ENCODE measurements at places on chromosomes 12 and 14.

- no peak for DNase-seq
Observed at GRCh38 chr14:96368534-96368933, 5.2 kb downstream of the GSKIP start.

- no peak for DNase-seq
Observed at GRCh38 chr14:95519699-95520098, 3.2 kb upstream of the SYNE3 start.

- no peak for DNase-seq
Observed at GRCh38 chr12:94553130-94553519, 93.5 kb upstream of the CEP83 start.

- DNase-seq = no peak
Observed at GRCh38 chr14:44565968-44566367, 58.9 kb upstream of the FSCB start.

- peak; percentile 34 for DNase-seq
Observed at GRCh38 chr12:48827026-48827425, 8.7 kb downstream of the CACNB3 start.

DNA sequence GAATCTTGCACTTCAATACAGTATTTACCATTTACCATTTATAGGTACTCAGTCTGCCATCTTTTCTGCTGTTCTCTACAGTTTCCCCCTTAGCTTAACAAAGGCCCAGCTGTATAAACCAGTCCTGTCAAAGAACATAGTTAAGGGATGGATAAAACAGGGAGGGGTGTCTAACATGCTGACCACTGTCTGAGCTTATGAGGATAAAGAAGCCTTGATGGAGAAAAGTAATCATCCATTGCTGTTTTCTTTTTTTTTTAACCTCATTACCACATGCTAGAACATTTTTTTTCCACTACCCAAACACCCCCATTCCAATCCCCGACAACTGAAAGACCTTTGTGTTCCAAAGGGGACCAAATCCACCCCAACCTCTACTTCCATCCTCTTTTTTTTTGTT is 39.9 kb downstream of the SOX5 start:
- no peak for DNase-seq

DNA sequence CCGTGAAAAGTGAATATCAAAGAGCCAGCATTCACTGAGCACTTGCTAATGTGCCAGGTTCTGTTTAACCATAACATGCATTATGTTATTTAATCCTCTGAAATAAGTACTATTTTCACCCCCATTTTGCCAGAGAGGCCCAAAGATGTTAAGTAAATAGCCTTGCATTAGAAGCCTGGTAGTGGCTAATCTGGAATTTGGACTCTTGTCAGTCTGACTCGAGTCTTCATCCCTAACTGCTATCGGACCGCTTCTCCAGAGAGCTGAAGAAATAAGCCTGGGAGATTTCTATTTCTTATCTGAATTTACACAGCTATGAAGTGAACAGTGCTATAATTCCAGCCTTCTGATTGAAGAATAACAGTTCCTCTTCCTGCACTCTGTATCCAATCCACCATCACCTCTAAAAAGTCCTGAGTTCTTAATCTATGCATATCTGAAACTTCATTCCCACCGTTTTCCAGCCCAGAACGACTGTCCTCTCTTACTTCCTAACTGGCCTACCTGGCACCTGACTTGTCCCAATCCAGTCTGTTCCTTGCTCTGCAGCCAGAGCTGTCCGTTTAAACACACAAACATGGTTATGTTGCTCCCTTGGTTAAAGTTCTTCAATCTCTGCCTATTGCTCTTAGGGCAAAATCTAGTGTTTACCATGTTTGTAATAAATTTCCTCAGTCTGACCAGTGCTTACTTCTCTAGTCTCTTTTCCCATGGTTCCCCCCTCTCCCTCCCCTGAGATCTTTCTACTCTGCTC is 2.3 kb downstream of the POLR3B start:
- no peak for DNase-seq

DNA sequence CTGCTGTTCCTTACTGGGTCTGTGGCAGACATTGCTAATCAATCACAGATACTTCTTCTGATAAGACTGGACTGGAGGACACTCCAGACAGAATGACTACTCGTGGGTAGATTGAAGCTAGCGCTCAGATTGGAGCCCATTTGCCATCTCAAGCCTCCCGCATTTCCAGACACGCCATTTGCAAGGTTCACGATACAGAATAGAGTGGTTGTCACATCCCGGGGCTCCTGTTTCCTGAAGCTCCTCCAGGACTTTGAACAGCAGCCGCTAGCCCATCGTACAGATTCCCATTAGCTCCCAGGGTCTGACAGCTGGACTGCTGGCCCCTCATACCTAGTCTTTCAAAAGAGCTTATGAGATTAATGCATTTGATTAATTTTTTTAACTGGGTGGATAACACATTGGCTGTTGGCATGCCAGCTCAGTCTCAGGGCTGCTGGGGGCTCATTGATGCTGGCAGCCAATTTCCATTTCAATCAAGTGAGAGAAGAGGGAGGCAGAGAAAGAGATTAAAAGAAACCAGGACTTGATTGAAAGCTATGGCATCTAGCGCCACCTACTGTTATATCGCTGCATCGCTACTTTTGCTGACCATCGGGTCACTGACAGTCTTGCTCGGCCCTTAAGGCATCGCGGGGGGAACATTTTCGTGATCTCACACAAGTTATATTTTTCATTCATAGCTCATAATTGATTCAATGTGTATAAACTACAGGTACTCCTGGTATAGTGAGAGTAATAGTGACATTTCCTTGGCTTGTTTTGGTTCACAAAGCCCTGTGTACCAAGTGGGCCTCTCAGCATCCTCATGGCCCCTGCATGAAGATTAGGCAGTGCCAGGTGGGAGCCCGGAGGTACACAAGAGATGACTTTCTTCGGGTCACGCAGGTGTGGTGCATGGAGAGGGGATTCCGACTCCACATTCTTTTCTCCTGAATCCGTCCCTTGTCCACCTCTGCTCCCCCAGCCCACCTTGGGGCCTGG is 78.6 kb downstream of the CCDC60 start:
- peak; percentile 94 for DNase-seq

- DNase-seq = no peak
Observed at GRCh38 chr14:53742233-53742620, 214.4 kb downstream of the BMP4 start.

DNA sequence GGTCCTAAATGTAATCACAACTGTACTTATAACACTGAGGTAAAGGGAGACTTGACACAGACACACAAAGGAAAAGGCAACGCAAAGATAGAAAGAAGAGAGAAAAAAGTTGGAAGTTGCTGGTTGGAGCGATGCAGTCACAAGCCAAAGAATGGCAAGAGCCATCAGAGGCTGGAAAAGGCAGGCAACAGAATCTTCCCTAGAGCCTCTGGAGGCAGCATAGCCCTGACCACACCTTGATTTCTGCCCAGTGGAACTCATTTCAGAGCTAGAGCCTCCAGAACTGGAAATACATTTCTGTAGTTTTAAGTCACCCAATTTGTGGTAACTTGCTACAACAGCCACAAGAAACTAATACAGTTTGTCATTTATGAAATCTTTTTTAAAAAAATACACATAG is 89.2 kb downstream of the PUS7L start:
- no peak for DNase-seq

- no peak for DNase-seq
Observed at GRCh38 chr12:98371419-98371818, 144.0 kb upstream of the TMPO start.

- no peak for DNase-seq
Observed at GRCh38 chr12:114512351-114512750, 106.4 kb upstream of the TBX5 start.

DNA sequence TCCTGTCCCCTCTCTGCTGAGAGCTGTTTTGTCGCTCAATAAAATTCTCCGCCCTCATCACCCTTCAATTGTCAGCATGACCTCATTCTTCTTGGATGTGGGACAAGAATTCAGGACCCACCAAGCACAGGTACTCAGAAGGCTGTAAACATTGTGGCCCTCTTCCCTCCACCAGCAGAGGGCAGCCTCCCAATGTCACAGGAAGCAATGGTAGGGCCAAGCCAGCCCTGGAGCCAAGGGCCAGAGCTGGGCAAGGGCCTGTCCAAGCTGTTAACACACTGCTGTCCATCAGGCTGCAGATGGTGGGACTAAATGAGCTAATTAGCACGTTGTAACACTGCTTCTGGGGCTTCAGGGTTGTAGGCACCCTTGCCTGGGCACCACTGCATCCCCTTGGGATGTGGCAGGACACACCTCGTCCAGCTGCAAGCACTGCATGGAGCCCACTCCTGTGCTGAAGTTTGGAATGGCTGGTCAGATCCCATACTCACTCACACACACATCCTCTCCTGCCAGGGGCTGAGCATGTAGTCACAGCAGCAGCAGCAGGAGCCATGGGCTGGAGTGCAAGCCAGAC is 62.7 kb upstream of the HECTD1 start:
- no peak for DNase-seq

DNA sequence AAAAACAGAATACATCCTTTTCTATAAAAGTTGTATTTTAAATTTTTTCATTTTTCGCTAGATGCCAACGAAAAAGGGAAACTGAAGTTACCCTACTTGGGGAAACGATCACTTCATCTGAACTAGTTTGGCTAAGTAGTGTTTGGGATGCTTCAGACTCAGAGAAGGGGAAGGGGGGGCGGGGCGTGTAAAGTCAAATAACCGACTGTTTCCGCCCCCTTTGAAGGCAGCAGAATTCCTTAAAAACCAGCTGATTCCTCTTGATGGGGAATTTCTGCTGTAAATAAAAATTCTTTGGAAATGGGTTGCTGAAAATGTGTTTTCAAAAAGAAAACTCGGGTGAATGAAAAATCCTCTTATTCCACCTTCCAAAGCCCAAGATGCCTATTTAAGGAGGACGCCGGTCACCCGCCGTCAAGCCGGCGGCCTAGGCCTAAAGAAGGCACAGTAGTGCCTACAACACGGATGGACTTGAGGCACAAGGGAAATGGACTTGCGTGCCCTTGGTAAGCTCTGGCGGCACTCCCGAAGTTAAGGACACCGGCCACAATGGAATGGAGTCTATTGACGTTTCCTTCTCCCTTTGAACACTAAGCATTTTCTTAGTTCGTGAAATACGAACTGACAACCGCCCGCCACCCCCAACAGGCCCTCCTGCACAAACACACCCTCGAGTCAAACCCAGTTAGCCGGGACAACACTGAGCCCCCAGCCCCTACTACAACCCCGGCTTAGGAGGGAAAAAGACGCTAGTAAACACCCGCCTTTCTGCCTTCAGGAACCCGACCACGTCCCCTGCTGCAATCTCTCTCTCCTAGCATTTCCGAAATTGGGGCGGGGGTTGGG is 1.9 kb downstream of the ATXN2 start:
- peak; percentile 30 for DNase-seq

DNA sequence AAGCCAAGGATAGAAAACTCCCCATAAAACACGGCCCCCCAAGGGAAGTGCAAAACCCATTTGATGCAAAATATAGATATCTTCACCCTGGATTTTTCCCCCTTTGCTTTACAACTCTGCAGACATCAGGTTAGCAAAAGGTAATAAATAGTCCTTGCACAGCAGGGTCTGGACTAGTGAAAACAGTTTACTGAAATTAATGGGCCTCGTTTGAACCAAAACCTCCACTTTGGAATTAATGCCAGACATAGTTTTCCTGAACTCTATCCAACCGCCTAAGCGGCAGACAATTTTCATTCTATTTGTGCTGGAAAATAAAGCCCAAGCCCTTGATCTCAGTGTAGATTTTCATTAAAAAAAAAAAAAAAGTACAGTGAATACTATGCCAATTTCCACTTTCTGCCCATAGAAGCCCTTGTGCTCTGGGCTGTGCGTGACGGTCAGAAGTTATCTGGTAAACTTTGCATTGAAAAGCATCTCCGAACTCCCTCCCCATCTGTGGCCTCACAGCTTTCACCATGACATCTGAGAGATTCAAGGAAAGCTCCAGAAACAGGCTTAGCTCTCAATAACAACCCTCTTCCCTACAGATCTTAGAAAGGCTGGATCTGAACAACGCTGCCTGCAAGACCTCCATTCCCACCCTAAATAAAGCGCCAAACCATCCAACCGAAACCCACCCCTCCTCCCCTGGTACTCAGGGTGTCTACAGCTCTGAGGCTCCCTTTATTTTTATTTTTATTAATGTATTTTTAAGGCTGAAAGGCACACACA is 11.0 kb upstream of the IRF2BPL start:
- no peak for DNase-seq

GRCh38 chr14:53148671-53149070 is 4.5 kb downstream of the DDHD1 start:
- DNase-seq = no peak

- no peak for DNase-seq
Observed at GRCh38 chr12:73421832-73422231, 1115.8 kb upstream of the ATXN7L3B start.

DNA sequence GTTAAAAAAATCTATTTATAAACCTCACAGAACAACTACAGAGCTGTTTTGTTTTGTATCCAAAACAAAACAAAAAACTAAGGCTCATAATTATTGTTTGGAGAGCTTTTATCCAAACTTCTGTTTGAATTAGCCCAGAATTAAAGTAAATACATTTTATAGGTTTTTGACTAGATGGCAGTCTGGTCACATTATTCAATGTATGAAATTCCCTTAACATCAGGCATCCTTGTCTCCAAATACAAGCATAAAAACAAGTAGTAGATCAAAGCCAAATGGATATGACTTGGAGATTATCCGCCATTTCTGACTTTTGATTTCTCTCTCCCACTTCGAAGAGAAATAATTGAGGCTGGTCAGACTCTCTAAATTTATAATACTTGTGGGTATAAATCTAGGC is 63.5 kb downstream of the SLC38A1 start:
- no peak for DNase-seq

GRCh38 chr14:35631071-35631805 is 97.3 kb downstream of the INSM2 start:
- DNase-seq = no peak
